ENCODE measurements at places on chromosomes 13 and 19.

GRCh38 chr19:570937-571565 is 1.3 kb upstream of the BSG start:
- no peaks in the 10 kb centered on the region for H3K27me3 ChIP-seq
- peak; percentile 87 for DNase-seq
- H3K4me1 ChIP-seq = peaks cover 28% of the 10 kb centered on the region

GRCh38 chr13:71606818-71607217 is 260.2 kb downstream of the DACH1 start:
- H3K36me3 ChIP-seq = no peaks in the 10 kb centered on the region
- H3K4me1 ChIP-seq = no peaks in the 10 kb centered on the region
- no peak for DNase-seq

DNA sequence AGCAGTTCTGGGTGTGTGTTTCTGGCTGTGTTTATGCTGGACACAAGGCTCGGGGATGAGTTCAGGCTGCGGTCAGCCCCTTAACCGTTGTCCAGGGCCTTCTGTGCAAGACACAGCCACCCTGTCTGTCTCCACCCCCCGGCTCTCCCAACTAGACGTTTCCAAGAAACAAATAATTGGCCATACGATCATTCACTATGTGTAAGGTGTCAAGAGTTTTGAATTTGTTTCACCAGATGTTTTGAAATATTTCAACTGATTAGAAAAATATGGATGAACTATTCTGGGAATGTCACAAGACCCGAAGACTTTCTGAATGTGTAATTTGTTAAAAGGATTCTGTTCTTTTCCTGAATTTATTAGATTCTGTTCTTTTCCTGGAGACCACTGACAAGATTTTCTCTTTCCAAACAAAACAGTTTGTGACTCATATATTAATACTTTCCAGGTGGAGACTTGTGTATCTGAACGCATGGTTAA is 318.2 kb downstream of the MYO16 start:
- H3K4me3 ChIP-seq = no peak overlapping the region
- no peaks in the 10 kb centered on the region for H3K4me1 ChIP-seq
- no peak overlapping the region for H3K27ac ChIP-seq
- DNase-seq = no peak
- no peaks in the 10 kb centered on the region for H3K27me3 ChIP-seq

- peaks cover 11% of the 10 kb centered on the region for H3K4me1 ChIP-seq
- no peak overlapping the region for H3K4me3 ChIP-seq
- no peaks in the 10 kb centered on the region for H3K27me3 ChIP-seq
- DNase-seq = no peak
- H3K36me3 ChIP-seq = no peaks in the 10 kb centered on the region
- H3K27ac ChIP-seq = no peak overlapping the region
Measured at GRCh38 chr13:40341096-40341471, 325.4 kb downstream of the FOXO1 start.

DNA sequence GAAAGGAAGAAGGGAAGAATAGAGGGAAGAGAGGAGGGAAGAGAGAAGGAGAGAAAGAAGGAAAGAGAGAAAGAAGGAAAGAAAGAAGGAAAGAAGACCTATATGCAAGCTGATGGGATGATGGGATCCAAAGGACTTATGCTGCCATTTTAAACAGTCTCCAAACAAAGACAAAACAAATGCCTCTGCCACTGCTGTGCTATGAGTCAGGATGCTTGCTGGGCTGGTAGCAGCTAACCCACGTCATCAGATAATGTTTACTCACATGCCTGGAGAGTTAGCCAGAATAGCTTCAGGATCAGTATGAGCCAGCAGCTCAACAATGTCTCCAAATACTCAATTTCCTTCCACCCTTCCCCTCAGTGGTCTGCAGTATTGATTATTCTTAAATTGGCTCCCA is 12.0 kb upstream of the ZNF274 start:
- H3K27me3 ChIP-seq = no peaks in the 10 kb centered on the region
- no peaks in the 10 kb centered on the region for H3K4me1 ChIP-seq
- H3K27ac ChIP-seq = no peak overlapping the region
- no peak overlapping the region for H3K4me3 ChIP-seq
- no peaks in the 10 kb centered on the region for H3K36me3 ChIP-seq

GRCh38 chr19:5969476-5969875 is 8.5 kb downstream of the RANBP3 start:
- H3K27ac ChIP-seq = peak overlapping the region; percentile 90
- H3K27me3 ChIP-seq = no peaks in the 10 kb centered on the region
- DNase-seq = no peak
- no peak overlapping the region for H3K4me3 ChIP-seq

GRCh38 chr13:51396352-51396751 is 56.5 kb downstream of the INTS6 start:
- H3K4me3 ChIP-seq = no peak overlapping the region
- no peak overlapping the region for H3K27ac ChIP-seq
- H3K4me1 ChIP-seq = peaks cover 7% of the 10 kb centered on the region
- no peaks in the 10 kb centered on the region for H3K36me3 ChIP-seq

GRCh38 chr19:41570639-41571112 is 5.3 kb upstream of the CEACAM21 start:
- H3K4me3 ChIP-seq = no peak overlapping the region
- H3K27ac ChIP-seq = no peak overlapping the region
- H3K27me3 ChIP-seq = no peaks in the 10 kb centered on the region
- no peaks in the 10 kb centered on the region for H3K36me3 ChIP-seq
- H3K4me1 ChIP-seq = peaks cover 2% of the 10 kb centered on the region

DNA sequence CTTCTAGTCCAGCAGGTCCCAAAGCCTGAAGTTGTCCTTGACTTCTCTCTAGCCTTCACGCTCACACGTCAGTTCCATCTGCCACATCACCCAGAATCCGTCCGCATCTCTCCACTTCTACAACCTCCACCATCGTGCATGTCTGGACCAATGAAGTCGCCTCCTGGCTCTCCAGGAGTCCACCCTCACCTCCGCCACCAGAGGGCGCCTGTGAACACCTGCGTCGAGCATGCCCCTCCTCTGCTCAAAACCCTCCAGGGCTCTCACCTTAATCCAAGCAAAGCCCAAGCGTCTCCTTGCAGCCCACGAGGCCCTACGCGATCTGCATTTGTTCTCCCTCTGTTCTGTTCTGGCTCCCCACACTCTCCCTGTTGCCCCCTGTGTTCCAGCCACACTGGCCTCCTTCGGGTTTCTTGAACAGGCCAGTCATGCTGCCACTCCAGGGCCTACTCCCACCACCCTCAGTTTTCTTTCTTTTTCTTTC is 3.7 kb downstream of the USHBP1 start:
- H3K36me3 ChIP-seq = peaks cover 5% of the 10 kb centered on the region
- no peaks in the 10 kb centered on the region for H3K27me3 ChIP-seq
- H3K4me1 ChIP-seq = peaks cover 9% of the 10 kb centered on the region
- H3K27ac ChIP-seq = no peak overlapping the region
- H3K4me3 ChIP-seq = no peak overlapping the region

DNA sequence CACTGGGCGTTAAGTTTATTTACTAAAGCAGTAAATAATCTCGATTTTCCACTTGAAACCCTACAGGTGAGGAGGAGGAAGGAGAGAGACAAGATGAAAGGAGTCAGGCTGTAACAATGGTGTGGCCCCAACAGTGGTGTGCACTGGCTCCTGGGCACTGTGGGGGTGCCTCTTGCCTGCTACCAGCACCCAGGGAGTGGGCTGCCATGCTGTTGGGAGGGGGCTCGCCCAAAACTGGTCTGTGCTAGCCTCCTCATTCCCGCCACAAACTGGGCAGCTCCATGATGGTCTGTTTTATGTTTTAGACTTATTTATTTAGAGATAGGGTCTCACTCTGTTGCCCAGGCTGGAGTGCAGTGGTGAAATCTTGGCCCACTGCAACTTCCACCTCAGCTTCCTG is 49.8 kb upstream of the SLC7A9 start:
- no peaks in the 10 kb centered on the region for H3K27me3 ChIP-seq
- peaks cover 79% of the 10 kb centered on the region for H3K36me3 ChIP-seq
- no peak for DNase-seq

- peaks cover 54% of the 10 kb centered on the region for H3K36me3 ChIP-seq
- H3K27ac ChIP-seq = no peak overlapping the region
- H3K27me3 ChIP-seq = no peaks in the 10 kb centered on the region
- H3K4me3 ChIP-seq = no peak overlapping the region
- no peak for DNase-seq
Measured at GRCh38 chr19:42203700-42204099, 13.8 kb downstream of the DEDD2 start.

GRCh38 chr13:67554746-67555452 is 324.8 kb upstream of the PCDH9 start:
- DNase-seq = no peak
- no peaks in the 10 kb centered on the region for H3K36me3 ChIP-seq
- H3K27ac ChIP-seq = no peak overlapping the region
- no peak overlapping the region for H3K4me3 ChIP-seq

Measured in spleen (tissue), 13 donors.